IMR-90 (cell line): ENCODE measurements at places on chromosomes 3 and 15. TPM values are rescaled to one million over a fixed set of nuclear protein-coding genes. Genes with fewer than 3 reads are reported as not detected.

CEMIP gene
- 51.9 and 63.8 TPM in 2 replicates for total RNA-seq

SLC12A1 gene
- not detected in 2 replicates for total RNA-seq

ZNF774 gene
- 1.1 TPM in 2 replicates for total RNA-seq

SUSD5 gene
- 2.9 and 3.9 TPM in 2 replicates for total RNA-seq

SLC51B gene
- not detected in 2 replicates for total RNA-seq

TMCO5A gene
- not detected in 2 replicates for total RNA-seq

CAMP gene
- total RNA-seq, result not detected in 2 replicates

C3orf52 gene
- 12.5 and 16.1 TPM in 2 replicates for total RNA-seq

LRRC49 gene
- total RNA-seq, result 16.8 and 19.2 TPM in 2 replicates
